LHCN-M2 (cell line): ENCODE measurements at places on chromosomes 7 and 10.

- DNase-seq: no peak
Observed at GRCh38 chr10:70699659-70700174, 27.4 kb downstream of the ADAMTS14 start.

GRCh38 chr7:101235522-101235921, 2.1 kb downstream of the CLDN15 start:
- no peak for DNase-seq

DNA sequence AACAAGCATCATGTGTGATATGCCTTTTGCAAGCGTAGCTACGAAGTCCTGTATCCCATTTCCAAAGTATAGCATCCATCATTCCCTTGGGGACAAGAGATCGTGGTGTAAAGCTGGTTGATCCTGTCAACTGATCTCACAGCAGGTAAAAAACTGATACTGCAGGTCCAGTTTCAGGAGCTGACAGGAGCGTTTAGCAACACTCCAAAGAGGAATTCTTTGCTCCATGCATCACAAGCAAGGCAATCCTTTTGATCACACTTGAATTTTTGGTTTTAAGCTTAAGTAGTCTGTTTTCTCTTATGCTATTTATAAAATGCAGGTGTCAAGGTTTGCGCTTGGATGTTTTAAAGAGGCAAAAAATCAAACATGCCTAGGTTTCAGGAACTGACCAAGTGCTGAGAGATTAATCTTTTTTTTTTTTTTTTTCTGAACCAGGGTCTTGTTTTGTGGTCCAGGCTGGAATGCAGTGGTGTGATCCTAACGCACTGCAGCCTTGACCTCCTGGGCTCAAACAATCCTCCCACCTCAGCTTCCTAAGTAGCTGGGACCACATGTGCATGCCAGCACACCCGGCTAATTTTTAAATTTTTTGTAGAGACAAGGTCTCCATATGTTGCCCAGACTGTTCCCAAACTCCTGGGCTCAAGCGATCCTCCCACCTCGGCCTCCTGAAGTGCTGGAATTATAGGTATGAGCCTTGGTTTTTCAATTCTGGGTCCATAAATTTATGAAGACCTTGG, 1.8 kb upstream of the ZDHHC4 start:
- no peak for DNase-seq

DNA sequence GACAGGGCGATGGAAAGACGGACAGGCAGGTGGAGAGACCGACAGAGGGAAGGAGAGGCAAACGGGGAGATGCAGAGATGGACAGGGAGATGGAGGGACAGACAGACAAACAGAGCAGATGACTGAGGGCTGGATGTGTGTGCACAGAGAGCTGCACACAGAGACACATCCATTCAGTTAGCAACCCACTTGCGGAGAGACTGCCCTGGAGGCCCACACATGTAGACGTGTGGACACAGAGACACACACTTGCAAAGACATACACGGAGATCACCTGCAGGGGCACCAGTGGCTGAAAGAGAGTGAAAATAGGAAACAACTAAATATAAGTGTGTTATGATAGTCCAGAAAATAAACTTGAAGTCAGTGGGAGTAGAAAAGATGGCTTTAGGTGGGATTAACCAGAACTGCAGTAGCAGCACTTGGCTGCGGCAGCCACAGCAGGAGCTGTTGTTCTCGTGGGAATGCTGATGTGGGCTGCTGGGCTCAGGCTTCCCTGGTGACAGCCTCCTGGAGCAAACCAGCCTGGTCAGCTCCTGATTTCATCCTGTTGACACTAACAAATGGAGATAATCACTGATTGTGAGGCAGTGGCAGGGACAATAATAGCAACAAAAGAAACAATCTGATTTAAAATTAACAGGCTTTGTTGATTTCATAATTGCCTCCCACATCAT, 134.1 kb downstream of the CCNY start:
- DNase-seq: no peak

DNA sequence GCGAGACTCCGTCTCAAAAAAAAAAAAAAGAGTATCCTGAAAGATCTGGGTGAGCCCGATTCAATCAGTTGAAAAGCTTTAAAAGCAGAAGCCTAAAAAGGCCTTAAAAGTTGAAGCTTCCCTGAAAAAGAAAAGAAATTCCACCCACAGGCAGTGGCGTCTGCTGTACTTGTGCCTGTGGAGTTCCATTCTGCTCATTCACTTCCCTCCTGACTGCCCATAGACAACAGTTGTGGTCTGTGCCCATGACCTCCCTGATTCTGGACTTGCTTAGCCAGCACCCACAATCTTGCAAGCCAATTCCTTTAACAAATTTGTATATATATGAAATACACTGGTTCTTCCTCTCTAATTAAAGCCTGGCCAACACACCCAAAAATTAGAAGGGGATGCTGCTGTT, 141.7 kb downstream of the DLG5 start:
- peak; percentile 83 for DNase-seq

DNA sequence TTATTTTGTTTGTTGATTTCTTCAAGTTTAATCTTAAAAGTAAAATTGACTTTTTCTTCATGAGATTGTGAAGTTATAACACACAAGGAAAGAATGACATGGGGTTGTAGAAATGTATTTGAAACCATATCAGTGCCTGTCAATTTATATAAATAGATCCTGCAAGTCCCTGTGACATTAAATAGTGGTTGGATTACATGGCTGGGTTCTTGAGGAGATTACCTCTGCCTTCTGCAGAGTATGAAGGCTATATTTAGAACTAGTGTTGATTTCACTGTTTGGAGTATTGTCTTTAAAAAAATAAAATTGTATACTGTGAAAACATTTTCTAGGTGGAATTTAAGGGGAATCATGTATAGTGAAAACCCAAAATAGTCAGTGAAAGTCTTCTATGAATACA, 385.8 kb upstream of the SMIM30 start:
- DNase-seq: no peak
